ENCODE measurements at places on chromosomes 11 and 22.
A peak's percentile ranks its signal among the peaks of the same experiment; 100 is the strongest.

GRCh38 chr11:16612566-16613261 lies 125.7 kb upstream of the C11orf58 start:
- DNase-seq, result no peak

- no peak for DNase-seq
Observed at GRCh38 chr22:20803696-20804324, 29.9 kb downstream of the SERPIND1 start.

DNA sequence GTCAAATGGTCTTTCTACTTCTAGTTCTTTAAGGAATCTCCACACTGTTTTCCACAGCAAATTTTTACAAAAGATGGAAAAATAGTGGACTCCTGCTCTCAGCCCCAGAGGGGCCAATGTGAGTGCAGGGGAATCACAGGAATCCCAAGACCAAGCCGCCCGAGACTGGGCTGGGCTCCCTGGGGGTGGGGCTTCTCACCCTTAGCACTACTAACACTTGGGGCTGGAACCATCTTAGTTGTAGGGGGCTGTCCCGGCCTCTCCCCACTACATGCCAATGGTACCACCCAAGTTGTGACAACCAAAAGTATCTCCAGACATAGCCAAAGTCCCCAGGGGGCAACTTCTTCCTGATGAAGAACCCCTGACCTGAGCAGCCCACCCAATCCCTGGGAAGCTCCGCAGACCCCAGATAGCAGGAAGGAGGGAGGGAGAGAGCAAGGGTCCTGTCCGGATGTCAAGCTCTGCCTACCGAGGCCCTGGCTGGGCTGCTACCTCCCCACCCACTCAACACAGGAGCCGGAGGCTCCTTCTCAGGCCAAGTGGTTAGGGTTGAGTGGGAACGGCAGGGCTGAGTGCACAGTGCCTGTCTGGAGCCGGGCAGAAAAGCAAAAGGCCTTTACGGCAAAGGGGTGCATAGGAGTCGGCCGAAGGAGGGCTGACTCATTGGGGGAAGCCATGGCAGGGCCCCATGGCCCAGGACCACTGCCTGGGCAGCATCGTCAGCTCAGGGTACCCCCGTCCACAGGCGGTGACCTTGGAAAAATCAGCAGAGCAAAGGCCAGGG lies 122.5 kb upstream of the FGF3 start:
- peak; percentile 24 for DNase-seq

DNA sequence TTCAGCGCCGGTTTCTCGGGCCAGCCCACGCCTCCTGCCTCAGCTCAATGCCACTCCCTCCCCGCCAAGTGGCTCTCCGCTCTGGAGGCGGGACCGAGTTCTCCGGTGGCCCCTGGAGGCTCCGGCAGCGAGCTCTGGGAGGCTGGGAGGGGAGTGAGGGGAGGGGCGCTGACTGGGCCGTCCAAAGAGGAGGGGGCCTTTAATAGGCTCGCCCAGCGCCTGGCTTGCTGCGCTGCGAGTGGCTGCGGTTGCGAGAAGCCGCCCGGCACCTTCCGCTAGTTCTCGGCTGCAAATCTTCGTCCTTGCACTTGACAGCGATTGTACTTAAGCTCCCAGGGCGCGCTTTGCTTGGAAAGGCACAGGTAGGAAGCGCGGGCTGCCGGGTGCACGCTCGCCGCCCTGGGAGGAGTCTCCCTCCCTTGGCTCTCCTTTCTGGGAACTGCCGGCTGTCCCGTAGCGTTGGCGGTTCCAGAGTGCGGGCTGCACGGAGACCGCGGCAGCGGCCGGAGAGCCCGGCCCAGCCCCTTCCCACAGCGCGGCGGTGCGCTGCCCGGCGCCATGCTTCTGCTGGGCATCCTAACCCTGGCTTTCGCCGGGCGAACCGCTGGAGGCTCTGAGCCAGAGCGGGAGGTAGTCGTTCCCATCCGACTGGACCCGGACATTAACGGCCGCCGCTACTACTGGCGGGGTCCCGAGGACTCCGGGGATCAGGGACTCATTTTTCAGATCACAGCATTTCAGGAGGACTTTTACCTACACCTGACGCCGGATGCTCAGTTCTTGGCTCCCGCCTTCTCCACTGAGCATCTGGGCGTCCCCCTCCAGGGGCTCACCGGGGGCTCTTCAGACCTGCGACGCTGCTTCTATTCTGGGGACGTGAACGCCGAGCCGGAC lies at the start of gene ADAMTS15:
TSS of gene ADAMTS15 (plus strand) at position 230 of the 894 bp plus-strand sequence. CDS start at position 559, 329 bp downstream.
- DNase-seq, result peak; percentile 84

- DNase-seq, result peak; percentile 95
Observed at GRCh38 chr22:26471522-26471921, 12.1 kb downstream of the HPS4 start.

- DNase-seq, result no peak
Observed at GRCh38 chr11:128775468-128775867, 81.6 kb downstream of the FLI1 start.

DNA sequence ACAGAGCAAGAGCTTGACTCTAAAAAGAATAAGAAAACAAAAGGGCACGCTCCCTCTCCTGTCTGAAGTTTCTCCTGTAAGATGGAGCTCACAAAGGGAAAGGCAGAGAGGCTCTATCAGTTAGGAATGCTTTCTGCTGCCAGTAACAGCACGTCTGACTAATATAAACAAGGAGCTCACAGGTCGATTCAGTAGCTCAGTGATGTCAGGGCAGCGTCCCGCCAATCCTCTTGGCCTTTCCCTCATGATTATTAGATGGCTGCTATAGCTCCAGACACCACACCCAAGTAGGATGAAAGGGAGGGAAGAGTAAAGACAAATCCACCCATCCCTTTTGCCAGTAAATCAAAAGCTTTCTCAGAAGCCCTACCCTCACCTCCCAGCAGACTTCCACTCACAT lies 51.3 kb upstream of the HMGXB4 start:
- DNase-seq, result no peak

GRCh38 chr11:17864478-17864941 lies 129.9 kb downstream of the KCNC1 start:
- no peak for DNase-seq

- no peak for DNase-seq
Observed at GRCh38 chr11:9008661-9009060, 4.9 kb upstream of the NRIP3 start.

- no peak for DNase-seq
Observed at GRCh38 chr11:119523539-119524157, 100.7 kb upstream of the THY1 start.

DNA sequence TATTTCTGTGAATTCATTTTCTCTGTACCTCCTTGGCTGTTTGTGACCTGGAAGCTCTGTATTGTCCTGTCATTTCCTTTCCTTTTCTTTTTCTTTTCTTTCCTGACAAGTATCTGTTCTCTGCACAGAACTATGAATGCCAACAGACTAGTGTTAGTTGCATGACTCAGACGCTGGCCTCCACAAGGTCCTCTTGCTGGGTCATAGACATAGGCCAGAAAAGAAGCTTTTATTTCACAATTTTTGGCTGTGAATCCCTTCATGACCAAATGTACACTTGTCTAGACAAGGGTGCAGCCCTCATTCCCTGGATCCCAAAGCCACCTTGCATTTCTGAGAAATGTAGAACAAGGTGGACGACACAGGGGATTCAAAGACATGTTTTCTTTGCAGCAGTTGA lies 104.1 kb upstream of the MTNR1B start:
- no peak for DNase-seq

DNA sequence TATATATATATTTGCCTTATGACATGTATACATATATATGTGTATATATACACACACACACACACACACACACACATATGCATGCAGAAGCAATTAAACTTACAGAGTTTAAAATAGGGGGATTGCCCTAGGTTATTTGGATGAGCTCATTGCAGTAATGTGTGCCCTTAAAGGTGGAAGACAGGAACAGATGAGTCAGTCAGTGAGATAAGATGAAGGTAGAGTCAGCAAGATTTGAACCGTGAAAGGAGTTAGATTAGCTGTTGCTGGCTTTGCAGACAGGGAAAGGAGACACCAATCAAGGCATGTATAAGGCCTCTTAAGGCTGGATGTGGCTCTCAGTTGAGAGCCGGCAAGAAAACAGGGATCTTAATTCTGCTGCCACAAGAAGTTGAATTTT lies 902.4 kb upstream of the RAG2 start:
- DNase-seq, result no peak

GRCh38 chr11:12097219-12097618 lies 13.2 kb upstream of the MICAL2 start:
- no peak for DNase-seq

DNA sequence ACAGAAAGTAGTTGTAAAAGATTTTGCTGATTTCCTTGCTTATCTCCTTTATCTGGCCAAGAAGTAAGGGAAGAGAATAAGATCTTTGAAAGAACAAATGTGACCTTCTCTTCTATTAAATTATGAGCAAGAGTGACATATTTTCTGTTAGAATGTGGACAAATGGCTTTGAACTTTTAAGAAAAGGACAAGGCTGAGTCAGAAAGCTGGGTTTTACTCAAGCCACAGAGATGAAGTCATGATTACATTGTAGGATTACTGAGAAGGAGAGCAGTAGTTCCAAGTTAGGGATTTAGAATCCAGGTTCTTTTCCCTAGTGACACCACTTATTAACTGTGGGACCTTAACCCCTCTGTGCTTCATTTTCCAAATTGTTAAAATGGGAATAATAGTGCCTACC lies 13.5 kb downstream of the CCDC90B start:
- DNase-seq, result no peak

DNA sequence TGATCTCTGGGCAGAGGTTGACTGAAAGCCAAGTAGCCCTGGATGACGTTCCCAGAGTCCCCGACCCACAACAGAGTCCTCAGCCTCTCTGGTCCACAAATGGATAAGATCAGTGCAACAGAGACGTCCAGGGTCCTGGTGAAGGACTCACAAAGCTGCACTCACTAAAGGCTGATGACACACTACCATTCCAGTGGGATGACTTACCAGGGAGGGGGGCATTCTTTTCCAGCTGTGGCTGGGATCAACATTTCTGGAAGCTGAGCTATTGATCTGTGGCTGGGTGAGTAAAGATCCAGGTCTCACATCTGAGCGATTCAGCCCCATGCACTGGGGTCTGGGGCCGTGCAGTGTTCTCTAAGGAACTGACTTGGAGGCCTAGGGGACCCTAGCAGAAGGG lies 296.2 kb downstream of the NTM start:
- peak; percentile 28 for DNase-seq

GRCh38 chr11:107385361-107385981 lies 72.2 kb downstream of the CWF19L2 start:
- DNase-seq, result peak; percentile 81

GRCh38 chr11:48017105-48017830 lies 36.9 kb downstream of the PTPRJ start:
- DNase-seq, result no peak

GRCh38 chr11:8209208-8209807 lies 40.5 kb upstream of the RIC3 start:
- no peak for DNase-seq

- no peak for DNase-seq
Observed at GRCh38 chr11:8697054-8697453, 14.5 kb downstream of the RPL27A start.

GRCh38 chr11:47726878-47727514 lies 11.8 kb upstream of the AGBL2 start:
- no peak for DNase-seq

- no peak for DNase-seq
Observed at GRCh38 chr11:133638921-133639320, 106.6 kb upstream of the OPCML start.

- no peak for DNase-seq
Observed at GRCh38 chr11:113615773-113616172, 90.3 kb downstream of the TMPRSS5 start.

DNA sequence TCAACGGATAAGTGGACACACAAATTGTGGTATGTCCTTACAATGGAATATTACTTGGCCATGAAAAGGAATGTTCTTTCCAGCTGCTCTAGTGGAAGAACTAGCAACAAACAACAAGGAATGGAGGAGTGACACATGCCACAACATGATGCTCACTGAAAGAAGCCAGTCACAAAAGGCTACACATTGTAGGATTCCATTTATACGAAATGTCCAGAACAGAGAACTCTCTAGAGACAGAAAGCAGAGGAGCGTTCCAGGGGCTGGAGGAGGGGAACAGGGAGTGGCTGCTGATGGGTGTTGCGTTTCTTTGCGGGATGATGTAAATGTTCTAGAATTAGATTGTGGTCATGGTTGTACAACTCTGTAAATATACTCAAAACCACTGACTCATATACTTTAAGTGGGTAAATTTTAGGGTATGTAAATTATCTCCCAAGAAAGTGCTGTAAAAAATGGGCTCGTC lies 32.4 kb upstream of the PDGFB start:
- no peak for DNase-seq

- no peak for DNase-seq
Observed at GRCh38 chr11:120336641-120337354, 585 bp downstream of the ARHGEF12 start.

DNA sequence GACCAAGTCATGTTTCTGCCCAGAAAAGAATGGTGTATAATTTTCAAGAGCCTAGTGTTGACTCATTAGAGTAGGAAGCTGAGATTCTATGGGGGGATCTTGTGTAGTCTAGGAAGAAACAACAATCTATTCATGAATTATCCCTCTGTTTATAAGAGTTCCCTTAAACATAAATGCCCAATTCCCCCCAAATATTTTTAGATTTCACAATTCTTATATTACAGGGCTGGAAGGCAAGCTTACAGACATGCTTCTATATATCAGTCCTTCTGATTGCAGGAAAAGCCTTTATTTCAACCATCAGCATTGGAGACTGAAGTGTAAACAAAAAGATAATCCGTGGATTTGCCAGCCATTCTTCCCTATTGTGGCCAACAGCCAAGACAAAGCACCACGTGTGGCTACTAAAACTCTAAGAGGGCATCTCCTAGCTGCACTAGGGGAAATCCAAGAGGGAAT lies 71.4 kb downstream of the NAT10 start:
- DNase-seq, result no peak

Measured in RWPE2 (cell line).